ENCODE measurements at places on chromosomes 5 and 9. TPM values are rescaled to one million over a fixed set of nuclear protein-coding genes. Genes with fewer than 3 reads are reported as not detected.

Gene LOX
- total RNA-seq: 1.4 TPM

Gene CSF2
- 0.23 TPM for total RNA-seq

Gene APC
- 6.1 TPM for total RNA-seq

Gene CTNNAL1
- total RNA-seq: 46.7 TPM

Gene PTPA
- total RNA-seq: 127 TPM

Gene SLC4A9
- 0.02 TPM for total RNA-seq
